NCI-H510A (cell line): ENCODE measurements at places on chromosomes 7 and 10.

DNA sequence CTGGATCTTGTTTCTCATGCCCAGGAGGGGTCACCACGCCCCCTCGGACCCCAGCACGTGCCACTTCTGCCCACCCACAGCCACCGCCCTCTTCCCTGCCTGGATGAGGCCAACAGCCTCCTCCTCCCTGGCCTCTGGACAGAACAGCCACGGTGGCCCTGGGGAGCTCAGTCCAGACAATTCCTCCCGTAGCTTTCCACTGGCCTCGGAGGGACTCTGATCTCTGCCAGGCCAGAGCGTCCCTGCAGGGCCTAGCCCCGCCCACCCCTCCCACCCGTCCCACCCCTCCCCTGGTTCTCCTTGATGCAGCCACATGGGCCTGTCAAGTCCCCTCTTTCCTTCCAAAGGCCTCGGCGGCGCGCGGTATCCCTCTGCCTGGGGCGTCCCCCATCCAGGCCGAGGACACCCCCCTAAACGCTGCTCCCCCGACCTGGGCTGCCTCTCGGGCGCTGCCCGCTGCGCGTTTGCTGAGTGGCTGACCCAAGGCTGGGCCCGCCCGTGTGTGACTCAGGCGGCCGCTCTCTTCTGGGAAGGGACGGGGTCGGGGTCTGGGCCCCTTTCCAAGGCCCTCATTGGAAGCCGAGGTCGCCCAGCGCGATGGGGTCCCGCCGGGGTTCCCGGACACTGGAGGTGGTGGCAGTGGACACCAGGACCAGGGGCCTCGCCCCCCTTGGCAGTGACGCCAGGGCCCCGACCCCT lies 557 bp downstream of the TMEM120A start:
- no peak for DNase-seq

DNA sequence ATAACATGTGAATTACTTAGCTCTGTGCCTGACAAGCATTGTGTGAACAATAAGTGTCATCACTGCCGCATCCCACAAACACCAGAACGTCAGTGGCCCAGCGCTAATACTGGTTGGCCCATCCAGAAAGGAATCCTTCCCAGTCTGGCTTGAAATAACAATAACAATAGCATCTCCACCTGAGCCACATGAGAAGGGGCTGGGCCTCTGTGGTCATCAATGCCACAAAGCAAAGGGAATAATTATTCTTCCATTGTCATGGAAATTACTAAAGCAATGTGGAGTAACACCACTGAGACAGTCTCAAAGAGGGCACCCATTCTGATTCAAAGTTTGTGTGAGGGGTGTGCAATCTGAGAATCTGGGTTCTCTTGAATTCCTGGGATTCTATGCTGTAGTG lies 105.7 kb upstream of the INHBA start:
- no peak for DNase-seq

- DNase-seq, result no peak
Measured at GRCh38 chr10:120975868-120976225, 124.7 kb downstream of the WDR11 start.

- DNase-seq, result no peak
Measured at GRCh38 chr7:90246171-90246570, 1.2 kb downstream of the CFAP69 start.

DNA sequence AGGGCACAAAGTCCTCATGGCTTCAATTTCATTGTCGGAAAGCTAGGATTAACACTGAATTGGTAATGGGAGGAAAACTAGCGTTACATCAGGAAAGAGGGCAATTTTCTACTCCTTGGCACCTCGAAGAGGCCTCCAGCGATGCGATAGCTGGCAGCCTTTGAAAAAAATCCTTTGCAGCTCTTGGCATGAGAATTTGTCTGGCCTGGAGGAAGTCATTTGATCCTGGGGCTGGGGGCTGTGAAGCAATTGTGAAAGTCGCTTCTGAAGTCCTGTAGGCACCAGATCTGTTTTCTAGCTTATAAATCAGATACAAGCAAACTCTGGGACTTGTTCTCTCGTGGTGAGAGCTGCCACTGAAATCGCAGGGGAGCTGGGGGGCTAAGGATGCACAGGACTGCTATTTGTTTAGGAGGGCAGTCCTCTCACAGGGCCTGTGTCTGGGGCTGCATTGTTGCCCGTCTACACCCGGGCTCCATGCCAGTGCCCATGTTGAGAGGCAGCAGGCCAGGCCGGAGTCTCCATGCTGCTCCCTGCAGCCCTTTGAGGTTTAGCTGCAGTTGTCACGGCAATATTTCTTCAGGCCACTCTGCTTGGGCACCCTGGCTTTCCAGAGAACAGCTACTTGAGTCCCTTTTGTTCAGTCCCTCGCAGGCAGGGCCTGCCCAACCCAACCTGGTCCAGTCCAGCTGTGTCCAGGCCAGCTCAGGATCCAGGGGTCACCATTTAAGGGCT lies 206.8 kb upstream of the LYZL1 start:
- no peak for DNase-seq

DNA sequence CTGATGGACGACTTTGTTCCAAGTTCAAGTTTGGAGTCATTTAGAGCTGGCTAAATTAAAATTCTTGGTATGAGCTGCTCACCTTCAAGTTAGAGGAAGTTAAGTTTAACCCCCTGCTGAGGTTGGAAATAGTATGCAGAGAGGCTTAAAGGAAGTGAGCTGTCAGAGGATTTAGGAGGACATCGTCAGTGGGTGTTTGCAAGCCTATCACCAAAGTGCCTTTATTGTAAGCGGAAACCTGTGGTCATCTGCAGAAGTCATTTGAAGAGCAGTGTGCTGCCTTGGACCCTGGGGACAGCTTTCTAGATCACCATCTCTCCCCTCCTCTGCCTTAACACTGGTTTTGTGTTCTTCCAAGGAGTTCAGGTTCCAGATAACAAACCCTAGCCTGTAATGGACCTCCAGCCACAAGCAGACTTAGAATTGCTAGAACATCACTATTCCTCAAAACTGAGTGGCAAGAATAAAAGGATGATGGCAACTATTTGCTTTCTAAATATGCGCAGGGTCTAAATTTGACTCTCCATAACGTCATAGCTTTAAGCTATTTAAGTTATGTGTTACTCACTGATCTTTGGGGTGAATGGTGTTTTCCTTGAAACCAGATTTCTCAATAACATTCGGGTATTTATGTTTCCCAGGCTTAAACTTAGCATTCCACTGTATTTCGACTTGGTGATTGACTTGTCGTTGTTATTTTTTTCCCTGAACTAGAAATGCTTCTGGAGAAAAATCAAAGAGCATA lies 93.4 kb downstream of the SLC39A12 start:
- no peak for DNase-seq

- DNase-seq, result peak; percentile 52
Measured at GRCh38 chr7:108358553-108358952, 97.7 kb downstream of the NRCAM start.

DNA sequence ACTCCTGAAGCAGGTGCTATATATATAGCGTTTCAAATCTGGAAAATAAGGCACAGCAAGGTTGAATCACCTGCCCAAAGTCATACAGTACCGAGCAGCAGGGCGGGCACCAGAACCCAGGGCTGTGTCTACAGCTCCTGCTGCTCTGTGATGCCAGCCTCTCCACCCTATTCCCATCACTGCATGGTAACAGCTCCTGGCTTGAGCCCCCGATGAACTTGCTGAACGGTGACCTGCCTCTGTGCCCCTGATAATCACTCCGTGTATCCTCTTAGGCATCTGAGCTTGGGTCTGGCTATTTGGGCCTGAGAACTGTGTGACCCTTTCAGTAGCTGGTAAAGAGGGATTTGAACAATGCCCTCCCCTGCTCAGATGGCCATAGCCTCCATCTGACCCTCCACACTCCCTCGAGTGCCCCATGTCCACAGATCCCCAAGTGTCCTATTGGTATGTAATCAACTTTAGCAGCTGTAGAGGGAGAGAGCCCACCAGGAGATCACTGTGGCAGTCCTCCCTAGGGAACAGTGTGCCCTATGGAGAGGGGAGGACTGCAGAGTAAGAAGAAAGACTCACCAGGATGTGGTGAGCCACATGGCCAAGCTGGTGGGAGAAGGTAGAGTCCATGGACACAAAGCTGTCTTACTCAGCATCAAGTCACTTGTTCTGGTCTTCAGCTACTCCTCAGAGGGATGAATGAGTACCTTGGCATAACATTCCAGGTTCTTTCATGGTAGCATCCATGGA lies 1.1 kb upstream of the ARHGAP22 start:
- DNase-seq, result no peak

DNA sequence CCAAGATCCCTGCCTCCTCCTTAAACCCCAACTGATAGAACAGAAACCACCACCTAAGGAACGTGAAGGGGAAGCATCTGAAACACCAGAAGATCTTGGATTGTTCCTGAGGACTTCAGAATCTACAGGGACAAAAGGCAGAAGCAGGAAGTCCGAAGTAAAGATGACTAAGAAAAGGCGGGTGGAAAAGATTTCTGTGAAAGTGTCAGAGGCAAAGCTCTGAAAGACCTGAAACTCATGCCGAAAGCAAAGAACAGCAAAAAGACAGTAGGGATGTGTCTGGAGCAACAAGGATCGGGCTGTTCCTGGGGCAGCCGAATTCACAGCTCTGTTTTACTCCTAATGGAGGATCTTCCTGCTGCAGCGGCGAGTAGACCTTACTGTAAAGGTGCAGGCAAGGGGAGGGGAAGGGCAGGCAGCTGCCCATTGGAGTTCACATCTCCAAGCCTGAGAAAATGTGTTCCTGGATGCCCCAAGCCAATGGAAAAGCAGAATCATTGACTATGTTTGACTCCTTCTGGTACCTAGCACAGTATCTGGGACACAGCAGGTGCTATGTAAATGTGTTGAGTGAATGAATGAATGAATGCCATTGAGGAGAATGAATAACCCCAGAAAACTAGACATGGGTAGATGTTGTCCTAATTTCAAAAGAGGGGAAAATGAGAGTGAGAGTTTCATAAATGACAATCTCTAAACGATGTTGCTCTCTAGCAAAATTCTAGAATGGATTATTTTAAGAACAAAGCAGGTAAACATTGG lies 40.4 kb downstream of the PDIA4 start:
- no peak for DNase-seq

- DNase-seq, result no peak
Measured at GRCh38 chr10:17423632-17424186, 30.7 kb downstream of the ST8SIA6 start.
